ENCODE measurements at places on chromosomes 3 and 15.

- no peak for DNase-seq
These were observed 369.6 kb upstream of the ATP10A start for GRCh38 chr15:26232691-26233090.

DNA sequence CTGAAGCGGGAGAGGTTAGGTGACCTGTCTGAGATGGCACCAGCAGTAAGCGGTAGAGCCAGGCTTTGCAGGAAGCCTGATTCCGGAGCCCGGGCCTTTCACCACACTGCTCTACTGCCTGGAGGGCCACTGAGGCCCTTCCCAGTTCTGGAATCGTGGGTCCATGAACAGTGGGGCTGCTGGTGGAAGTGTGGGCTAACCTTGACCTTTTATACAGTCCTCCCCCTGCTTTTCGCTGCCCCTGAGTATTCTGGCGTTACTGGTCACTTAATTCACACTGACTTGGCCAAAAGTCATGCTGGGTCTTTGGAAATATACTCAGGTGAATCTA lies 2.6 kb upstream of the ABTB1 start:
- no peak for DNase-seq

- no peak for DNase-seq
These were observed 21.1 kb downstream of the NRROS start for GRCh38 chr3:196660381-196661166.

DNA sequence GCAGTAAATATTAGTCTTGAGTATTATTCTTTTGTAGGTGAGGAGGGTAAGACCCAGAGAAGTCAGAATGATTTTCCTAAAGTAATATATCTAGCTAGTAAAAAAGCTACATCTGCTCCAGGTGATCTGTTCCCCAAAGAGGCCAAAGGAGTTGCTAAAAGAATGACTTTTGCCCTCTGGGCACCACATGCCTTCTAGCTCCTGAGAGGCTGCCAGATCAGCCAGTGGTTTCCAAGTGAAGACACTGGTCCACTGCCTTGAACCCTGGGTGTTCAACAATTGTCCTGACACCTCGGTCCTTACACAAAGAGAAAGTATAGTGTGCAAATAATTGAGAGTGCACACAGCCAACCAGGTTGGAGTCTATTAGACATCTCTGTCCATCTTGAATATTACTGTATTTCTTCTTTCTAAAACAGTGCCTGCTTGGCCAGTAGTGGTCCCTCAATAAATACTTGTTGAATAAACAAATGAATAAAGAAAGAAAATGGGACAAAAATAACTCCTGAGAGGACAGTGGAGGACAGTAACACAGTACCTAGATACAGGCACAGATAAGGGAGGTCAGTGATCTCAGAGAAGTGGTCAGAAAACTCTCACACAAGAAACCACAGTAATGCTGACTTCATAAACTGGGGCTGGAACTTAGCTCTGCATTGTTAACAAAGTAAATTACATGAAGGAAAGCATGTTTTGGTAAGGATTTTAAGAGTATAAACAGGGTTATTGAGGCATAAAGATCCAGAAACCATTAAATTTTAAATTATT lies 56.6 kb upstream of the CSTA start:
- no peak for DNase-seq

GRCh38 chr3:113485161-113485609 lies 29.8 kb downstream of the SPICE1 start:
- DNase-seq = no peak

- DNase-seq = no peak
These were observed 88.8 kb upstream of the ABI3BP start for GRCh38 chr3:101081999-101082398.

- no peak for DNase-seq
These were observed 65.3 kb downstream of the LRTM1 start for GRCh38 chr3:54862526-54862925.

DNA sequence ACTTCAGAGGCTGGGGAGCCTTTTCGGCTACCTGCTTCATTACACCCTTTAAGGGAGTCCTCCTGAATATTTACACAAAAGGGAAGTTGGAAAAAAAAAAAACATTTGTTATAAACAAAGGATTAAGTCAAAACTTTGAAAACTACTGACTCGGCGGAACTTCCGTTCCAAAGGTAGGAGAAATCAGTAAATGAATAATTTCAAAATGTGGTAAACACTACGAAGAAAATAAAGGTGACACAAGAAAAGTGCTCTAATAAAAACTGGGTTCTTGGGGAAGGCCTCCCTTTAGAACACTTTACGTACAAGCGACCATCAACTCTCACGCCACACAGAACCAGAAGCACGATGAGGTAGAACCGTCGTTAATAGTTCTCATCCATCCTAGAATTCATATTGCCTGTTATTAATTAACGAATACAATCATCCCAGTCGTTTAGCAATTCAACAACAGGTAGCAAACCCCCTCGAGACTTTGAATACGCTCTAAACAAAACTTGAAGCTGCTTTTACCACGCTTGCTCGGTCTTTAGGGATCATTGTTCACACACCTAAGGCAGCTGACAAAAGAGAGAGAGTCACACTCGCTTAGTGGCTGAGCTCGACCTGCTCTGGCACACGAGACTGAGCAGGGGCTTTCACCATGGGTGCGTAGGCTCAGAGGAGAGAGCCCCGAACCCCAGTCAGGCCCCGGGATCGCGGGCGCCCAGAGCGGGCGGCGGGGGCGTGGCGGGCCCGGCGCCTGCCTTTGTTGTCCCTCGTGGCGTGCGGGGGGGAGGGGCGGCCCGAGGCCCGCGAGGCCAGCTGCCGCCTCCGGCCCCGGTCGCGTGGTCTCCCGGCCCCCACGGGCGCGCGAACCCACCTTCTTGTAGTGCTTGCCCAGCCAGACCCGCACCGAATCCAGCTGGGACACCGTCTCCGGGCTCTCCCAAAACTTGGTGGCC lies 680 bp downstream of the SMARCC1 start:
- DNase-seq = peak; percentile 89

- DNase-seq = no peak
These were observed 15.6 kb downstream of the FRMD4B start for GRCh38 chr3:69370156-69370883.

DNA sequence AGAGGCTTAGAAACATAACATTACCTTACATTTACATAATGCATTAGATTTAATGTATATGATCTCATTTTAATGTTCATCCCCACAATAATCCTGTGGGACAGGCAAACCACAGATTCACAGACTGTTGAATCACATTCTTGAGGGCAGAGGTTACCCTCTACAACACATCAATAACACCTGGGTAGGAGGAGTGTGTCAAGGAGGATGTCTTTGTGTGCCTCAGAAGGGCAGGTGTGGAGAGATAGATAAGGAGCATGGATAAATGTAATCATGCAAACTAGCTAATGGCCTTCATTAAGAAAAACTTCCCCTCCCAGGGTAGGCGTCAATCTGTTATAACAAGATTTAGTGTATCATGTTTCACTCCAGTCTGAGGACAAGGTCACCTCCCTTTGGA lies 12.9 kb upstream of the MB21D2 start:
- DNase-seq = no peak

DNA sequence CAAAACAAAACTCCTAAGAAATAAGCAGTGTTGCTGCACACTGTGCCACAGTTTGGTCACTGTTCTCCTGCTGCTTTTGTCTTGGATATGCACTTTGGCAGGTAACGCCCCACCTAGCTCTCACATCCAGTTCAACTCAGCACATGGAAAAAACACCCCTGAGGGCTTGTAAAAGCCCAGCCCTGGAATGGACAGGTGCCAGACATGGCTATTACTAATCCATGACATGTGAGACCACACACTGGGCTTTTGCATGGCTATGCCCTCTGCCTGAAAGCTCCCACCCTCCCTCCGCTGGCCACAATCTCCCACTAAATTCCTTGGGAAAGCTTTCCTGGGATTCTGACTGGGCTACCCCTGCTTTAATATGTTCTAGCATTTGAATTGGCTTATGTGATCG lies 24.7 kb upstream of the ZBED2 start:
- DNase-seq = no peak

- DNase-seq = peak; percentile 16
These were observed 27.6 kb upstream of the ARL6 start for GRCh38 chr3:97736928-97737327.

DNA sequence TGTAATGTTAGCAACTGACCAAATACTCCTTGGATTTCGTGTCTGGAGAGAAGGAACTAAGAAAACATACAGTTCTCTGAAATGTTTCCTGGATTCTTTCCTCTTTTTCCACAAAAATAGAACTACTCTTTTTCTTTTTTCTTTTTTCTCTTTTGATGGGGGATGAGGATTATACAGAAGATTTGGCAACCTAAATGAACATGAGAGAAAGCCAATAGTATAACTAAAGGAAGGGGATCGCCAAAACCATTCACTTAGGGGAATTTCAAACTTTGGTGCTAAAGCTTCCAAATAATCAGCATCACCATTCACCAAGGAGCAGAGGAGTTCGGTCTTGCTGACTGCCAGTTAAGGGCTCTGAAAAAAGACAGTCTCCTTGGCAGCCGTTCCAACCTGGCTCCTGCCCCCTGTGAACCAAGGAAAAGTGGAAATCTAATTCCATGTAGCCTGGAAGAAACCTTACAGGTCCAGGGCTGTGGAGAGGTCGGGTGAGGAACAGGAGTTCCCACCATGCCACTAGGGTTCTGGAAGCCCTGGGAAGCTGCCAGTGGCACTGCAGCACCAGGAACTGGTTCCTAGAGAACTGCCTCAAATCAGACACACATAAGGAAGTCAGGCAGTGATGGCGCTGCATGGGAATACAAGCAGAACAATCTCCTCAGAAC lies 176.9 kb downstream of the TNIK start:
- no peak for DNase-seq

DNA sequence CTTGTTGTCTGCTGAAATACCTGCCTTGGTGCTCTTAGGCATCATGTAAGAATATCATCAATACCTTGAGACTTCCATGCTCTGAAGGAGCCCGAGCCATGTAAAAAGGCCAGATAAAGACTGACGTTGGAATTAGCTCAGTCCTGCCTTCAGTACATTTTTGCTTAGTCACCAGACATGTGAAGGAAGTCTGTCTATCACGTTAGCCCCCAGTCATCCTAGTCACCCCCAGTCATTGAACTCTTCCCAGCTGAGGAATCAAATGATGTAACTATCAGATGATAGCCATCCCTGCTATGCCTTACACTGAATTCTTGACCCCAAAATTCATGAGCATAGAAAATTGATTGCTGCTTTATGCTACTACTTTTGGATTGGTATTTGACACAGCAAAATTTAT lies 351.2 kb upstream of the SGO1 start:
- DNase-seq = no peak

GRCh38 chr15:47301481-47301880 lies 415.8 kb upstream of the SEMA6D start:
- no peak for DNase-seq

DNA sequence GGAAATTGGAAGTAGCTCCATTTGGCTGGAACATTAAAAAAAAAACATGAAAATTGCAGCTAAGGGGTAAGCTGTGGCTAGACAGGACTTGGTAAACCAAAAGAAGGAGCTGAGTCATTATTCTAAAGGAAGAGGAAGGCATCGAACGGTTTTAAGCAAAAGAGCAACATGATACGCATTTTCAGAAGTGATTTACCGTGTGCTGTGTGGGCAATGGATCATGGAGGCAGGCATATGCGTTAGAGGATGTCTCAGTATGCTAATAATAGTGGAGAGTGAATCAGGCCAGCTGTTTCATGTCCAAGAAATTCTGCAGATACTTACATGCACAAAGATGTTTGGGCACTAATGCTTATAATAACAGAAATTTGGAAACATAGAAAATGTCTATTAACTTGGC lies 409.1 kb upstream of the ATP11B start:
- DNase-seq = no peak

DNA sequence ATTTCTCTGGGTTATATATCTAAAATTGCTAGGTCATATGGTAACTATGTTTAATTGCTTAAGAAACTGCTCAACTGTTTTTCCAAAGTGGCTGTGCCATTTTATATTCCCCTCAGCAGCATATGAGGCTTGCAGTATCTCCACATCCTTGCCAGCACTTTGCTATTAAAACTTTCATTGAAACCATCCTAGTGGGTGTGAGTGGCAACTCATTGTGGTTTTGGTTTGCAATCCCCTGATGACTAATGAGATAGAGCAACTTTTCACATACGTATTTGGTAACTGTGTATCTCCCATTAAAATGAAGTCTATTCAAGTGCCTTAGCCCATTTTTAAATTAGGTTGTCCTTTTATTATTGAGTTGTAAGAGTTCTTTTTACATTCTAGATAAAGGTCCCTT lies 17.3 kb downstream of the KPNA1 start:
- DNase-seq = no peak

GRCh38 chr3:82475306-82475705 lies 713.9 kb upstream of the GBE1 start:
- DNase-seq = no peak

DNA sequence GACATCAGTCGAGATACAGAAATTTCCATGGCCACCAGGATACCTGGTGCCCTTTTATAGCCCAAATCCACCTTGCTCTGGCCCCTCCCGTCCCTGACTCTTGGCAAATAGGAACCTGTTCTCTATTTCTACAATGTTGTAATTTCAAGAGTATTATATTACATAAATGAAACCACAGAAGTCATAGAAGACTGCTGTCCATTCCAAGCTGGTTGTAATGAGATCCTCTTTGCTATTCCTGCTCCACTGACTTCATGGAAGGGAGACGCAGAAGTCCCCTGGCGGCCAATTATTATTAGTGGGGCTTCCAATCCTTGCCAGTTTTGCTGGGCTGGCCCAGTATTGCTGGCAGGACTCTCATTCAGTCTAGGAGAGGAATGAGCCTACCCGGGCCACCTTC lies 26.6 kb downstream of the DCP1A start:
- no peak for DNase-seq

DNA sequence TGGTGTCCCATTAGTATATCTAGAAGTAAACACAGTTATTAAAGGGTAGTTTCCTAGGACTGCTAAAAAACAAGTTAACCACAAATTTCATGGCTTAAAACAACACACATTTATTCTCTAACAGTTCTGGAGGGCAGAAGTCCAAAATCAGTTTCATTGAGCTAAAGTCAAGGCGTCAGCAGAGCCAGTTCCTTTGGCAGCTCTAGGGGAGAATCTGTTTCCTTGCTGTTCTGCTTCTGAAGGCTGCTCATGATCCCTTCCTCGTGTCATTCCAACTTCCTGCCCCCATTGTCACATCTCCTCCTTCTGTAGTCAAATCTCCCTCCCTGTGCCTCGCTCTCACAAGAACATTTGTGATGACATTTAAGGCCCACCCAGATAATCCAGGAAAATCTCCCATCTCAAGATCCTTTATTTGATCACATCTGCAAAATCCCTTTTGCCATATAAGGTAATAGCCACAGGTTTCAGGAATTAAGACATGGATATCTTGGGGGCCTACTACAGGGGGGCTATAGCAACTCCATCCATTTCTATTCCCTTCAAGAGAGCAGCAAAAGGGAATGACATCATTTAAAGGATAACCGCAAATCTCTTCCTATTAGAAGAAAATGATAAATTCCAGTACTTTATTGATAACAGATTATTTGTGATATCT lies 50.1 kb downstream of the GPR176 start:
- DNase-seq = no peak

DNA sequence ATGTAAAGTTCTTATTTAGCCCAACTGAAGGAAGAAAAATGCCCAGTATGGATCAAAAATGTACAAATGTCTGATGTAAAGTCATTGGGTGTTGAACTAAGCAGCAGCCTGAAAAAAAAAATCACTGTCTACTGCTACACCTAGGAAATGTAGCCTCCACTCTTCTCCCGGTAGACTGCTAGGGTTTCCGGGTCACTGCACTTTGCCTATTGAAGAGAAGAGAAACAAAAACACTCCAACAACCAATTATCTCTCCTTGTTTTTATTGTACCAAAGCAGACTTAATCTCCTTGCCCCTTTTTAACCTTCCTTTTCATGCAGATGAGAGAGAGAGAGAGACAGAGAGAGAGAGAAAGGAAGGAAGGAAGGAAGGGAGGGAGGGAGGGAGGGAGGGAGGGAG lies 140.2 kb upstream of the SETMAR start:
- no peak for DNase-seq
